ENCODE measurements at places on chromosomes 2 and 18.

DNA sequence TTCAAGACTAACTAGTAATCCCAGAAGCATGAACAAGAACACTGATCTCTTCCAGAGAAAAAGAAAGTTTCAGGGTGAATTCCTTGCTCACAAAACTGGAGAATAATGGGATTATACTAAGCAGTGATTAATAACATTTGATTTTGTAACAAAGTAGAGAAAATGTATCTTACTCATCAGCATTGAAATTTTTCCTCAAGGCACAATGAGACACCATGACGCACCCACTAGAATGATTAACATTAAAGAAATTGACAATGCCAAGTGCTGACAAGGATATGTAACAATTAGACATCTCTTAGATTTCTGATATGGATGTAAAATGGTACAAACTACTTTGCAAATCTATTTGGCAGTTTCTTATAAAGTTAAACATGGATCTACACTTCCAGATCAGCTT is 101.1 kb upstream of the EPHA4 start:
- DNase-seq = no peak

GRCh38 chr2:188576651-188577050 is 285.0 kb downstream of the GULP1 start:
- DNase-seq = no peak

GRCh38 chr2:178296394-178297090 is 102.2 kb downstream of the OSBPL6 start:
- no peak for DNase-seq

DNA sequence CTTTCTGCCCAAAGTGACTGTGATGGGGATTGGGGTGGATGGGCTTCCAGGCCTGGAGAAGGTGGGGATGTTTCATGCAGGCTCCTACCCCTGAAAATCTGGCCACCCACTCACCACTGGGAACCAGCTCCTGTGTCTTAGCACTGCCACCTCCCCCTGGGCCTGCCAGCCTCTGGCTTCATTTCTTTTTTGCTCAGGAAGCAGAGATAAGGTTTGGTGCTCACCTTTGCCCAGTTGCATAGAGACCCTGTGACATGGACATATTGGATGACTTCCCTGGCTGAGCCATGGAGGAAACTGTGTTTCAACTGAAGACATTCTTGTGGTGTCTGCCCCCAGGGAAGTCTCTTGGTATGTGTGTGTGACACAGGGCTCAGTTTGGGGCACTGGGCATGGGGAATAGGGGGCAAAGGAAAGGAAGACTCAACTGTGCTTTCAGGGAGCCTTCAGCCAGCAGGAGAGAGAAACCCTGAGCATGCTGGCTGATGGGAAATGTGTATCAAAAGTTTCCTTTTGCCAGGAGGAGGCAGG is 16.7 kb downstream of the CTIF start:
- DNase-seq = no peak

All from KBM-7 (cell line).